Left lobe of liver (tissue), 2 donors: ENCODE measurements at places on chromosomes 12 and 14. TPM values are rescaled to one million over a fixed set of nuclear protein-coding genes. Genes with fewer than 3 reads are reported as not detected.

Gene SMIM41
- not detected for total RNA-seq

Gene PTPRR
- not detected for total RNA-seq

Gene VRTN
- total RNA-seq = 0.08 TPM

Gene GPR84
- total RNA-seq = not detected

Gene NYNRIN
- total RNA-seq = 2.3 TPM

Gene GPHN
- 43.0 TPM for total RNA-seq

Gene BDKRB1
- total RNA-seq = not detected

Gene ADCY4
- 5.5 TPM for total RNA-seq

Gene SLC7A7
- total RNA-seq = 6.1 TPM

Gene NGB
- total RNA-seq = not detected

- no peak for DNase-seq
Observed at GRCh38 chr14:99619835-99620834, 16.1 kb upstream of the CCDC85C start.

- no peak for DNase-seq
Observed at GRCh38 chr14:100199240-100199860, 39.6 kb upstream of the YY1 start.

DNA sequence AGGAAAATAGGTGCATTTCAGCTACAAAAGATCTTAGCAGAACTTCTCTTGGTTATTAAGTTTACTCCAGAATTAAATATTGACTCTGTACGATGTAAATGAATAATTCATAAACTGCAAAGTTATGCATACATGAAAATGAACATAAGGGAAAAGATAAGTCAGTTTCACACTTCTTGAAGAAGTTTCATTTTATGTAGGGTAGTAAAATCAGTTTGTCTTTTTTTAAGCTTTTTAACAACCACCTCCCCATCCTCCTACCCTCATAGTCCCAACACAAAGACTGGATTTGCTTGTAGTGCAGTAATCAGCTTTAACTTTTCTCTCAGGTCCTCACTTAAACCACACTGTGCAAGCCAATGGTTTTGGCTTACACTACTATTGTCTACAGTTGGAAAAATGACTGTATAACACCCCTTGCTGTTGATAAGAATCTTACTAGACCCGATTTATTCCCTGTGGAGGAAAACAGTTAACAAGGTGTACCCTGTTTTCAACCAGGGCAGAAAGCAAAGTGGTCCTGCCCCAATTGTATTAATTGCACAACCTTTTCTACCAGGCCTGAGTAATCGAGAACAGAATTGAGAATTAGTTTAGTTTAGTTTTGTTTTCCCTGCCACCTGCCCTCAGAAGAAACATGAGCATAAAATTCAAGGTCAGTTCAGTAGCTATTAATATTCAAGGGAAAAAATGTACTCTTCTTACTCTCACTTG is 44.1 kb downstream of the NIN start:
- DNase-seq = no peak

- no peak for DNase-seq
Observed at GRCh38 chr12:43758247-43758727, 303 bp downstream of the PUS7L start.

DNA sequence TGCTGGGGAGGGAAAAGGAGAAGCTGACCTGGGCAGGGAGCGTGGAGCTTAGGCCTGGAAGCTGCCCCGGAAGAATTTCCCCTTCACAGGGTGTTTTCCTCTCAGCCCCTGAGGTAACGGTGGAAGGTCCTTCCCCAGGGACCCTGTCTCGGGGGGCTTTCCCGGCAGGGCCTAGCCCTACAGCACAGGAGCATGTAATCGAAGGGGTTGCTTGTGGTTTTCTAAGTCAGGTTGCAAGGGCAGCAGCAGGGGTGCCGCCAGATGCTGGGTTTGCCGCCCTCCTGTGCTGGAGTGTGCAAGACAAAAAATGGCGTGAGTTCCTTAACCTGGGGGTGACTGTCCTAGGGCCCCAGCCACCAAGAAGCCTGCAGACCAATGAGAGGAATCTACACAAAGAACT is 1.6 kb upstream of the KRT74 start:
- DNase-seq = no peak

GRCh38 chr12:117352206-117352605 is 9.2 kb downstream of the NOS1 start:
- no peak for DNase-seq

DNA sequence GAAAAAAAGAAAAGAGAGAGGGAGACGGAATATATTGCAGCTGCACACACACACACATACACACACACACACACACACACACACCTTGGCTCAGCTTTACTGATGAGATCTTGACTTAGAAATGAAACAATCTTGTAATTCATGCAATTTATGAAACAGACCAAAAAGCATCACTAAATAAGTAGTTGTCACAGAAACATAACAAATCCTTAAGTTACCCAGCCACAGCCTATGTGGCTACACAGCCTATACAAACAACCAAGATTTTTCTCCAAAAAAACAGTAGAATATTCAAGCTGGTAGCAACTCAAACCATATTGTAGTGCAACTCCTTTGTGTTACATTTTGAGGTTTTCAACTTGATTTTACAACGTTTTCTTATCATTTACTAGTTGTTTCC is 37.9 kb upstream of the GNG2 start:
- DNase-seq = no peak

- no peak for DNase-seq
Observed at GRCh38 chr12:47891356-47891755, 13.4 kb downstream of the VDR start.

DNA sequence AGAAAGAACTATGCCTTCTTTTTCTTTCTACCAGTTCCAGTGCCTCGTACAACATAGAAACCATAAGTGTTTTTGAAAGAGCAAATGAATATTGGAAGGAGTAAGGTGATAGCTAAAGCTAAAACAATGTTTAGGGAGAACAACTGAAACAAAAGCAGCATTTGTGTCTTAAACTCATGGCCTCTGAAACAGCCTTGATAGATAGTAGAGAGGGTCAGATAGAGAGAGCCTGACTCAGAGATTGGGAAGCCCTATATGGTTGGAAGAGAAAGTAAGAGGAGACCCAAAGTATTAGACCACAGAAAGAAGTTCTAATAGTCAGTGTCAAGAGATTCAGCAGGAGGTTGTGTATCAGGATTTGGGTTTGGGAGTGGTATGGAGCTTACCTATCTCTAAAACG is 79.6 kb upstream of the IFNG-AS1 start:
- no peak for DNase-seq

GRCh38 chr12:13599176-13599575 is 382.2 kb downstream of the GRIN2B start:
- DNase-seq = no peak

DNA sequence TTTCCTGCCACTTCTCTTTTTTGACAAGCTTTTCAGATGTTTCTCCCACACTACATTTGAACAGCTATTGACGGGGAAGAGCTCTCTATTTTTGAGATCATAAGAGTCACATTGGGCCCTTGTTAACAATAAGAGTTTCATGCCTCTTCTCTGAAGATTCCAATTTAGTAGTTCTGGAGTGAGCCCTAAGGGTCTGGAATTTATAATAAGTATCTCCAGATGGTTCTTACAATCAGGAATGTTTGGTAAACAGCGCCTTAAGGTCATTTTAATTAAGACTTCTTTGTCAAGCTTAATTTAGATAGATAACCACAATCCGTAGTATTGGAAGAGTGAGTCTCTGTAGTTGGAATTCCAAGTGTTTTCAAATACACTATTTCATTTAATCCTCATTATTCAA is 60.6 kb upstream of the HECTD1 start:
- no peak for DNase-seq

GRCh38 chr12:50524621-50525020 is 19.8 kb downstream of the DIP2B start:
- DNase-seq = no peak
